ENCODE measurements at places on chromosomes 3 and 15. TPM values are rescaled to one million over a fixed set of nuclear protein-coding genes. Genes with fewer than 3 reads are reported as not detected.

HDAC11 gene
- total RNA-seq = 20.9 TPM

FETUB gene
- total RNA-seq = not detected

MYNN gene
- total RNA-seq = 15.0 TPM

CCDC80 gene
- 75.7 TPM for total RNA-seq

GRAMD1C gene
- total RNA-seq = 1.4 TPM

CISH gene
- 25.9 TPM for total RNA-seq

TRPC1 gene
- total RNA-seq = 16.5 TPM

FOXB1 gene
- total RNA-seq = not detected

RLBP1 gene
- not detected for total RNA-seq

NR2E3 gene
- total RNA-seq = not detected

TGM5 gene
- 0.22 TPM for total RNA-seq

Data from subcutaneous adipose tissue (tissue), 4 donors.